Thoracic aorta (tissue), 2 donors: ENCODE measurements at places on chromosomes 2 and 18. TPM values are rescaled to one million over a fixed set of nuclear protein-coding genes. Genes with fewer than 3 reads are reported as not detected.

GRCh38 chr2:109322111-109322510, 193.1 kb downstream of the SH3RF3 start:
- H3K4me1 ChIP-seq = peaks cover 47% of the 10 kb centered on the region
- H3K4me3 ChIP-seq = peak overlapping the region; percentile 43
- peak overlapping the region; percentile 98 for H3K27ac ChIP-seq
- no peaks in the 10 kb centered on the region for H3K36me3 ChIP-seq
- DNase-seq = peak; percentile 95

DNA sequence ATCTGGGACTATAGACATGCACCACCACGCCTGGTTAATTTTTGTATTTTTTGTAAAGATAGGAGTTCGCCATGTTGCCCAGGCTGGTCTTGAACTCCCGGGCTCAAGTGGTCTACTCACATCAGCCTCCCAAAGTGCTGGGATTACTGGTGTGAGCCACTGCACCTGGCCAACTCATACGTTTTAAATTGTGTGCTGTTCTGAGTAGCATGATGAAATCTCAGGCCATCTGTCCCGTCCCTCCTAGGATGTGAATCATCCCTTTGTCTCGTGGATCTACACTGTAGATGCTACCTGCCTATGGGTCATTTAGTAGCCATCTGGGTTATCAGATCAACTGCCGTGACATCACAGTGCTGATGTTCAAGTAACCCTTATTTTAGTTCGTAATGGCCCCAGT, 38.5 kb upstream of the RMP24 start:
- no peaks in the 10 kb centered on the region for H3K4me1 ChIP-seq
- no peaks in the 10 kb centered on the region for H3K27me3 ChIP-seq
- no peaks in the 10 kb centered on the region for H3K36me3 ChIP-seq

DNA sequence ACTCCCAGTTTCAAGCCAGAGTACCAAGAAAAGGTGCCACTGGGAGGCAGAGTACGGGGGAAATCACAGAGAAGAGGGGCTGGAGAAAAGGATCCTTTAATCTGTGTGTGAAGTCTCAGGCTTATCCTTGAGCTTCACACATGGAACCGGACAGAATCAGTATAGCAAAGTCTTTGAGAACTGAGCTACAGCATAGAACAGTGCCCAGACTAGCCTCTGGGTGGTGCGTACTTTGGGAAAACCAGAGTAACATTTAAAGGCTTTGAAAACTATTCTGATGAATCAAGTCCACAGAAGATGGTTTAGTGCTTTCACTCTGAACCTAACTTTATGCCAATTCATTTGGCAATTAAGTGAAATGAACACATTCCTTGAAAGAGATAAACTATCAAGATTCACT, 83.1 kb downstream of the BABAM2 start:
- no peaks in the 10 kb centered on the region for H3K36me3 ChIP-seq
- DNase-seq = no peak
- no peak overlapping the region for H3K27ac ChIP-seq
- no peaks in the 10 kb centered on the region for H3K4me1 ChIP-seq
- H3K27me3 ChIP-seq = no peaks in the 10 kb centered on the region

GRCh38 chr2:4381773-4382172, 678.4 kb downstream of the DCDC2C start:
- H3K27me3 ChIP-seq = no peaks in the 10 kb centered on the region
- H3K4me3 ChIP-seq = no peak overlapping the region
- H3K4me1 ChIP-seq = no peaks in the 10 kb centered on the region
- no peaks in the 10 kb centered on the region for H3K36me3 ChIP-seq
- no peak overlapping the region for H3K27ac ChIP-seq

- no peak for DNase-seq
- H3K27ac ChIP-seq = no peak overlapping the region
- H3K4me1 ChIP-seq = no peaks in the 10 kb centered on the region
- no peak overlapping the region for H3K4me3 ChIP-seq
- H3K27me3 ChIP-seq = no peaks in the 10 kb centered on the region
Measured at GRCh38 chr18:50896093-50896492, 17.2 kb downstream of the ME2 start.

DNA sequence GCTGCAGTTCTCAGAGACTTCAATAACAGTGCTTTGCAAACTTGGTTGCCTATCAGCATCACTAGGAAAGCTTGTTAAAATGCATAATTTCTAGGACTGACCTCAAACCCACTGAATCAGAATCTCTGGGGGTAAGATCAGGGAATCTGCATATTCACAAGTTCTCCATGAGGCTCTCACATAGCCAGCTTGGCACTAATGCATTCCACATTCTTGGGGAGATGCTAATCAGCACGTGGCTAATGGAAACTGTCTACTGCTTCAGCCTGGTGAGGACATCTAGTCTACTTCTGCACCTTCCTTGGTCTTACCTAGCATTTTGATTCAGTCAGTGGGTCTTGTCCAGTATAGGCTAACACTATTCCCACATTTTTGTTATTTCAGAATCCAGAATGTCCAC, 56.3 kb downstream of the RBKS start:
- no peaks in the 10 kb centered on the region for H3K27me3 ChIP-seq
- DNase-seq = no peak
- H3K27ac ChIP-seq = no peak overlapping the region
- no peaks in the 10 kb centered on the region for H3K36me3 ChIP-seq
- no peaks in the 10 kb centered on the region for H3K4me1 ChIP-seq

- H3K36me3 ChIP-seq = no peaks in the 10 kb centered on the region
- peak overlapping the region; percentile 78 for H3K27ac ChIP-seq
- peak overlapping the region; percentile 79 for H3K4me3 ChIP-seq
- DNase-seq = no peak
- H3K27me3 ChIP-seq = no peaks in the 10 kb centered on the region
- peaks cover 4% of the 10 kb centered on the region for H3K4me1 ChIP-seq
Measured at GRCh38 chr18:44682871-44683221, 2.2 kb downstream of the SETBP1 start.

DNA sequence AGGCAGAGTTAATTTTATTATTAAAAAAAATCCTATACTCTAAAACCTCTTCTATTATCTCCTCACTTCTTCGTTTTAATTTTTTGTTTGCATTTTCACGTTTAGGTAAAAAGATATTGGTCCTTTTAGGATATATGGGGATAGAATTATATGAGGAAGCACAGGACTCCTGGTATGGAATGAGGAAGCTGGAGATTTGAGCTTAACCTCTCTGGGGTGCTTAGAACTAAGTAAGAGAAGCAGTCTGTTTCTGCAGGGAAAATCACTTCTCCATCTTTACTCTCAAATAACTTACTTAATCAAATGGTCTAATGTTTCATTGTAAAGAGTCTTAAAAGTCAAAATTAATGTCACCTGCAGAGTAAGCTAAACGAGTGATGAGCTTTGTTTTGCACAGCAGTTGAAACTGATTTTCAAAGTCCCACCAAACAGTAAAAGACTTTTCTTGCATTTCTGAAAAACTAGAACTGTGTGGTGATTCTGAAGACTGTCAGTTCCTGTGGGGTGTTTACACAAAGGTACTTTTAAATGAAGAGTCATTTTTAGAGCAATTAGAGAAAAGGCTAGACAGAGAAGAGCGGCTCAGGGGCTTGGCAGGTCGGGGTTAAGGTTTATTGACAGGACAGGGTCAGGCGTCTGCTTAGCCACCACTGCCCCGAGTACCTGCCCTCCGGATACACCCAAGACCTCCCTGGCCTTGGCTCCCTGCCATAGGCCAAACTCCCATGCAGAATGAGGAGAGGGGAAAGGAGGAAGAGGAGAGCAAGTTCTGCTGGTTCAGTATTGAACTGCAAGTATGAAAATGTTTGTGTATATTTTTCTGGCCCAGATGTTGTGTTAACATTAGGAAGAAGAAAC, 21.6 kb downstream of the METAP1D start:
- no peaks in the 10 kb centered on the region for H3K4me1 ChIP-seq
- no peaks in the 10 kb centered on the region for H3K27me3 ChIP-seq
- H3K36me3 ChIP-seq = no peaks in the 10 kb centered on the region
- H3K27ac ChIP-seq = no peak overlapping the region
- no peak for DNase-seq
- no peak overlapping the region for H3K4me3 ChIP-seq

GRCh38 chr2:225282858-225283710, 116.4 kb upstream of the NYAP2 start:
- no peaks in the 10 kb centered on the region for H3K36me3 ChIP-seq
- H3K27ac ChIP-seq = no peak overlapping the region
- H3K4me3 ChIP-seq = no peak overlapping the region
- no peaks in the 10 kb centered on the region for H3K27me3 ChIP-seq
- DNase-seq = no peak
- no peaks in the 10 kb centered on the region for H3K4me1 ChIP-seq

GRCh38 chr2:75431763-75432162, 129.0 kb downstream of the EVA1A start:
- H3K4me3 ChIP-seq = no peak overlapping the region
- no peaks in the 10 kb centered on the region for H3K4me1 ChIP-seq
- H3K27ac ChIP-seq = no peak overlapping the region
- no peak for DNase-seq
- no peaks in the 10 kb centered on the region for H3K27me3 ChIP-seq

- no peak overlapping the region for H3K27ac ChIP-seq
- no peak for DNase-seq
- H3K36me3 ChIP-seq = no peaks in the 10 kb centered on the region
- H3K4me3 ChIP-seq = no peak overlapping the region
Measured at GRCh38 chr2:141513853-141514252, 617.0 kb downstream of the LRP1B start.

- no peaks in the 10 kb centered on the region for H3K27me3 ChIP-seq
- H3K4me1 ChIP-seq = no peaks in the 10 kb centered on the region
- no peaks in the 10 kb centered on the region for H3K36me3 ChIP-seq
- H3K27ac ChIP-seq = no peak overlapping the region
- DNase-seq = no peak
- no peak overlapping the region for H3K4me3 ChIP-seq
Measured at GRCh38 chr18:33146014-33146413, 294.5 kb downstream of the CCDC178 start.

DNA sequence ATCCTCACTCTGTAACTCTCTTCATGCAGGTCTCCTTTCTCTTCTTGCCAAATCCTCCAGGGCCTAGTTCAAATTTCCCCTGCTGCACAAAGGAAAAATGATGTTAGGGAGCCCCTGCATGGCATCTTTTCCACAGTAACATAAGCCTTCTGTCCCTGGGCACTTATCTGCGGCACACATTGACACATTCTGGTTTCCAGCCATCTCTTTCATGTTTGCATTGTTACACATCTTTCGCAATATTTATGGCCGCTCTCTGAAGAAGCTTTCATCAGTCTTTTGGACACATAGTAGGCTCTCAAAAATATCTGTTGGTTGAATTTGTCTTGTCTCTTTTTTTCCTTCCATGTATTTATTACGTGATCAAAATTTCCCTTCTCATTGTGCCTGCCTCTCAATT, 1806.1 kb upstream of the PIK3C3 start:
- no peak overlapping the region for H3K27ac ChIP-seq
- no peak overlapping the region for H3K4me3 ChIP-seq
- no peaks in the 10 kb centered on the region for H3K27me3 ChIP-seq
- no peaks in the 10 kb centered on the region for H3K4me1 ChIP-seq

DNA sequence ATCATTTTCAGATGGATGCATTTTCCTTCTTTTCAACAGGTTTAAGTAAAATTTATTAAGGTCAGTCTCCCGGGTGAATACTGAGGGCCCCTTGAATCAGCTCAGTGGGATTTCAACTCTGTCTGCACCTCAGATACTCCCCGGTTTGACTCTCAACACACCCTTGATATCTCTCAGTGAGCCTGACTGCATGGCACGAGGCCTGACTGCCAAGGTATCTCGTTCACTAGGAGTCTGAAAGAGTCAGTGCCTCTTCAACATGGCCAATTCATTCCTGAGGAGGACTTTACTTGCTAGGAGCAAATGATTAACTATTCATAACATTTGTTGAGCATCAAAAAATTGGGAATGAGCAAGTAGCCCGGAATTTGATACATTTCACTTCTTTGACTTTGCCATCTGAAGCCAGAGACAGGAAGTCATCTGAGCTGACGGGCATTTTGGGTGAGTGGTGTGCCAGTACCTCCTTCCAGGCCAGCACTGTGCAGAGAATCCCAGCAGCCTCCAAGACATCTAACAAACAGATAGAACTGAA, 81.0 kb downstream of the VAPA start:
- no peaks in the 10 kb centered on the region for H3K36me3 ChIP-seq
- peaks cover 6% of the 10 kb centered on the region for H3K4me1 ChIP-seq
- H3K27me3 ChIP-seq = no peaks in the 10 kb centered on the region
- H3K27ac ChIP-seq = no peak overlapping the region
- no peak for DNase-seq

DNA sequence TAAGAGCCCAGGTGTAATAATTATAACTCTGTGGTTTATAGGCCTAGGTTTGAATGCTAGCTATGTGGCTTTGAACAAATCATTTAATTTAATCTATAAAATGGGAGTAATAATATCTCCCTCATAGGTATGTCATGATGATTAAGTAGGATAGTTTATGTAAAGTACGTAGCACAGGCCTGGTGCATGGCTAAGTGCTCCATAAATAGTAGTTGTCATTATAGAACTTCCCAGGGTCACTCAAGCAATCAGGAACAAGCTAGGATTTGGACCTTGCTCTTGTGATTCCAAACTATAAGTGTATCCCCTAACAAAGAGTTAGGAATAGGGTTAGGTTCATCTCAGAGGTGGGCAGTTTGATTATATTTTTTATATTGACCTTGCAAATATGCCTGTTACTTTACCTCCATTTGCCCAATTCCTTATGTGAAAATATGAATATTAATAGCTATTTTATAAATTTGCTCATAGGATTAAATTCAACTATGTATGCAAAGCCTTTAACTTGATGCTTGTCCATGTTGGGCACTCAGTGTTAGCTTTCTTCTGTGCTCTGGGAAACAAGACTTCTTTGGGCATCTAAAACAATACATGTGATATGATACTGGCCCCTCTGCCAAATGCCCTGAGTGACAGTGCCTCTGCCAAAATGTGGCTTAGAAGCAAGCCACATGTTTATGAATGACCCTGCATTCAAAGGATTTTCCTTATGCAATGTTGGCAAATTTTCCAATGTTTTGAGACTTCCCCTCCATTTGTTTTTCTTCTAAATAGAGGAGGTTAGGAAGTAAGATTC, 353.6 kb downstream of the KIAA1328 start:
- no peak overlapping the region for H3K27ac ChIP-seq
- H3K36me3 ChIP-seq = no peaks in the 10 kb centered on the region
- H3K27me3 ChIP-seq = no peaks in the 10 kb centered on the region
- DNase-seq = no peak
- no peak overlapping the region for H3K4me3 ChIP-seq
- no peaks in the 10 kb centered on the region for H3K4me1 ChIP-seq

GRCh38 chr18:22838639-22839277, 94.4 kb upstream of the RBBP8 start:
- no peak for DNase-seq
- no peaks in the 10 kb centered on the region for H3K27me3 ChIP-seq
- H3K36me3 ChIP-seq = no peaks in the 10 kb centered on the region
- no peak overlapping the region for H3K27ac ChIP-seq
- H3K4me3 ChIP-seq = no peak overlapping the region

- DNase-seq = no peak
- no peaks in the 10 kb centered on the region for H3K4me1 ChIP-seq
- no peaks in the 10 kb centered on the region for H3K27me3 ChIP-seq
- H3K4me3 ChIP-seq = no peak overlapping the region
- H3K36me3 ChIP-seq = no peaks in the 10 kb centered on the region
Measured at GRCh38 chr2:157339965-157340655, 14.5 kb upstream of the ERMN start.

Gene TUBB8B
- total RNA-seq = not detected

Gene RAB17
- 6.5 TPM for total RNA-seq

Gene RIT2
- not detected for total RNA-seq

Gene CCDC74A
- 2.6 TPM for total RNA-seq

Gene C2orf69
- 16.7 TPM for total RNA-seq

Gene ACTG2
- 251 TPM for total RNA-seq

Gene C18orf54
- total RNA-seq = 1.6 TPM

Gene CPO
- 3.0 TPM for total RNA-seq

Gene SKOR2
- not detected for total RNA-seq

Gene TBR1
- not detected for total RNA-seq
